ENCODE measurements at places on chromosomes 13 and 19.

- DNase-seq = peak; percentile 65
Observed at GRCh38 chr19:1248139-1248785, at the start of gene MIDN. Gene MIDN, plus strand, starts transcription at chr19:1248583. Its CDS starts 1,714 bp downstream, at chr19:1250297.

GRCh38 chr13:107441279-107441678 lies 774.1 kb downstream of the LIG4 start:
- DNase-seq = no peak

DNA sequence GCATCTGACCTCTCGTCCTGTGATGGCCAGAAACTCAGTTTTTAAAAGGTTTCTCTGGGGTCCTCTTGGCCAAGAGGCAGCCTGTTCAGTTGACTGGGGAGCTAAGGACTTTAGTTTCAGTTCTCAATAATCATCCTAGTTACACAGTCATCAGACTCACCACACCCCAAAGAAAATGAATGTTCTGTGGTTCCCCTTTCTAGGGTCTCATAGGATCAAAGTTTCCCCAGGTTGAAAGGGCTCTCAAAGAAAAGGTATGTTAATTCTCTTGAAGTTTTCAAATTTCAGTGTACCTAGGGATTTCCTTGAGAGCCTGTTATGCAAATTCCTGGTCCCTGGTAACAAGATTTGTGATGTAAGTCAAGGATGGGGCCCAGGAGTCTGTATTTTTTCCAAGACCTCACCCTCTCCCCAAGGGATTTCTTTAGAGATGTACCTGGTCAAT lies 94.9 kb downstream of the FAM216B start:
- no peak for DNase-seq

- DNase-seq = peak; percentile 90
Observed at GRCh38 chr19:4343370-4344307, at the start of gene MPND. Gene MPND, plus strand, starts transcription at chr19:4343562. Its CDS starts 32 bp downstream, at chr19:4343594.

- no peak for DNase-seq
Observed at GRCh38 chr13:30745906-30746686, 10.8 kb downstream of the ALOX5AP start.

DNA sequence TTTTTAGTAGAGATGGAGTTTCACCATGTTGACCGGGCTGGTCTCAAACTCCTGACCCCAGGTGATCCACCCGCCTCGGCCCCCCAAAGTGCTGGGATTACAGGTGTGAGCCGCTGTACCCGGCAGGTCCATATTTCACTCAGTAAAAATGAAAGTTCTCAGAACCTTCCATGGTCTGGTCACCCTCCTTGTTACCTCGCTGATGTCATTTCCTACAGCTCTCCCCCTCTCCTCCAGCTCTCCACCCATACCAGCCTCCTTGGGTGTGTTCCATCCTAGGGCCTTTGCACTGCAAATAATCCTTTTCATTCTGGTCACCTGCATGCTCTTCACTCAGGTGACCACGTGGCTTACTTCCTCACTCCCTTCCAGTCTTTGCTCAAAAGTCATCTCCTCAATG lies 78.2 kb upstream of the TNFSF11 start:
- DNase-seq = no peak

GRCh38 chr19:40081411-40081810 lies 9.3 kb downstream of the ZNF780A start:
- no peak for DNase-seq

DNA sequence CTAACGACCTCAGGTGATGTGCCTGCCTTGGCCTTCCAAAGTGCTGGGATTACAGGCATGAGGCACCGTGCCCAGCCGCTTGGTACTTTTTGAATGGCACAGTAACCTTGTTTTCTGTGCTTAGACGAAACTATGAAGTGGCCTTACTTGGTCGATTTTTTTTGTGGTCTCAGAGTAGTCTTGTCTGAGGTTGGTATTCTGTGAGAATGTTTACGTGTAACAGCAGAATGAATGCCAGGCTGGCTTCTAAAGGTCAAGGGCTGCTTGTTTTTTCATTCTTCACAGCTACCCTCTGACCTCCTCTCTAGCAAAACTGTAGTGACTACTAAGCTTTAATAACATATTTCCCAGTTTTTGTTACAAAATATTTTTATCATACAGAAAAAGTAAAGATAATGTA lies 313.3 kb downstream of the GPC6 start:
- no peak for DNase-seq

DNA sequence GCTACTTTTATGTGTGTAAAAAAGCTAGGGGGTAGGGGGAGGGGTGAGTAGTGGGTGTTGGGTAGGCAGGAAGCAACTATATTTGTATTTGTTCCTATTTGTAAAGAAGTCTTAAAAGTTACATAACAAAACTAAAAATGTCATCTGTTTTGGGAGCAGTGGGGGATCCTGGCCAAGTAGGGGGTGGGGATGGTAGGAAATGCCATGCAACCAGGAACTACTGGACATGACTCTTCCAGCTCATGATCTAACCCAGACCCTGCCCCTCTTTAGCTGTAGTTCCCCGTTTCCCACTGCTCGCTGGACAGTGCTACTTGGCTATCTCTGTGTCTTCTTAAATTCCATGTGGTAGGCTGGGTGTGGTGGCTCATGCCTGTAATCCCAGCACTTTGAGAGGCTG lies 3.2 kb downstream of the GTF3A start:
- DNase-seq = no peak

DNA sequence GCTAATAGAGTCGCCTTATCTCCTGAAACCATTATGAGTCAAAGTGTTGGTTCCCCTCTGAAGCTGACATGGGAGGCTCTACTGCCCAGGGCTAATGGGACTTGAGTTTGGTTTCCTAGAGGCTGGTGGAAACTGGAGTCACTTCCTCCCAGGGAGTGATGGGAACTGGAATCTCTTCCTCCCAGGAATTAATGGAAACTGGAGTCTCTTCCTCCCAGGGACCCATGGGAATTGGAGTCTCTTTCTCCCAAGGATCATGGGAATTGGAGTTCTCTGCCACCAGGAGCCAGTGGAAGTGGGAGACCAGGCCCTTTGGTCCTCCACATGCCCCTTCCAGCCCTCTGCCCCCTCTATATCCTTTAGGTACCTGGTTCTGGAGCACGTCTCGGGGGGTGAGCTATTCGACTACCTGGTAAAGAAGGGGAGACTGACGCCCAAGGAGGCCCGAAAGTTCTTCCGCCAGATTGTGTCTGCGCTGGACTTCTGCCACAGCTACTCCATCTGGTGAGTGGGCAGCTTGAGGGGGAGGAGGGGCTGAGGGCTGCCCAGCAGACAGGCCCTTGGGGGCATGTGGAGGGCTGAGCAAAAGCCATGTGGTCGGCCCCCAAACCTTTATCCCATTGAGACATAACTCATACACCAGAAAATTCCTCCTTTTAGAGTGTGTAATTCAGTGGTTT lies 5.5 kb downstream of the BRSK1 start:
- DNase-seq = no peak

DNA sequence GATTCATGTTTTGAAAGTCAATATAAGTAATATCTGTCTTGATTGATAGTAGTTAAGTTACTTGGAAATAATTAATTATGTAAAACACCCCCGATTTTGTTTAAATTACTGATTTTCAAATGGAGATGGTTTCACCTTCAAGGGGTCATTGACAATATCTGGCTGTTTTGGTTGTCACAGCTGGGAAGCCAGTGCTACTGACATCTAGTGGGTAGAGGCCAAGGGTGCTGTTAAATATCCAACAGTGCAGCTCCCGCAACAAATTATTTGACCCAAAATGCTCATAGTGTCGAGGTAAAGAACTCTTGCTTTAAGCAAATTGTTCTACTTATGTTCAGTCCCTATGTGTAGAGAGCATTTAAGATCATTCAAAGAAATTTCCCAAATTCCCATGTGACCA lies 50.6 kb upstream of the PCDH20 start:
- DNase-seq = no peak

GRCh38 chr13:41835871-41836270 lies 125.0 kb downstream of the VWA8 start:
- DNase-seq = no peak

DNA sequence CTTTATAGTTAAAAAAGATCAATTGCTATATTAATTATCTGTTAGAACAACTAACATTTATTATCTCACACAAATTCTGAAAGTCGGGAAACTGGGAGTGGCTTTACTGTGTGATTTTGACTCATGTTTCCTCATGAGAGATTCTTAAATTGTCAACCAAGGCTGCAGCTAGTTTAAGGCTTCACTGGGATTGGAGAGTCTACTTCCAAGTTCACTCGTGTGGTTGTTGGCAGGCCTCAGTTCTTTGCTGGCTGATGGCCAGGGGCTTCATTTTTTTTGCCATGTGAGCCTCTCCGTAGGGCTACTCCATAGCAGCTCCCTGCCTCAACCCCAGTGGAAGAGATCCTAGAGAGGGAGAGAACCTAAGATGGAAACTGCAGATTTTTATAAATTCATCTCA lies 24.5 kb upstream of the LPAR6 start:
- no peak for DNase-seq

- no peak for DNase-seq
Observed at GRCh38 chr13:106835477-106835876, 267.5 kb upstream of the ARGLU1 start.

DNA sequence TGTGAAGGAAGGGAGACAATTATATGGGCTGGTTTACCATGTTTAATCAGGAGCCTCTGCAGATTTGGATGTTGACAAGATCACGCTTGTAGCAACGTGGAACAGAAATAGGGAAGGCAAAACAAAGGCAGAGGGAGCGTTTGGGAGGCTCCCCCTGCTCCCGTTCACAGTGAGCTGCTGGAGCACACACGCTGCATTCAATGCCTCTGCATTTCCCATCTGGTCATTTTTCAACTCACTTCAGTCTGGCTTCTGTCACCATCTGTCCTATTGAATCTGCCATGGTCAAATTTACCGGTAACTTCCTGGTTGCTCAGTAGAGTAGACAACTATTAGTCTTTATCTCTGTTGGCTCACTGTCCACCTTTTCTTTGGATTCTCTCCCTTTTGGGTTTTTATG lies 91.0 kb downstream of the NHLRC3 start:
- no peak for DNase-seq

- peak; percentile 3 for DNase-seq
Observed at GRCh38 chr13:112066624-112067004, 335 bp upstream of the SOX1 start.

DNA sequence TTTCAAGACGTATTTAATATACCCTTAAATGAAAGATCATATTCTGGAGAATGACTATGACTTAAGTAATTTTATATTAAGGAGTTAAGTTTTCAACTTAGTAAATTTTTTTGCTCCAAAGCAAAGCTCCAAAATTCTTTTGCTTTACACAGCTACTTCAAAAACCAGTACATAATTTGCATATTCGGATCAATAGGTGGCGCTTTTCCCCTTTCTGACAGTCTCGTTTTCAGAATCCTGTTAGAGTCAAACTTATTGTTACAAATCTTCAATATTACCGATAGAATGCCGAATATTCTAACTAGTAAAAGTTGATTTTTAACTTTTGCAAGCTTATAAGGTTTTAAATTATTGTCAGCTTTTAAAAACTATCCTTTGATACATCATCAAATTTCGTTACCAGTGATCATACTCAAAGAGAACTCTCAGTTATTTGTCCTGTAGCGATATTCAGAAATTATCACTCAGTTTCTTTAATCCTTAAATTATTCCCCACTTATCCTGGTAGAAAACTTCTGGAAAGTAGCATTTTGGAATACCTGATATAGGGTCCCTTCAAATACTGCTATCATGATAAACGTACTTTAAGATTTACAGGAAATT lies 852.7 kb upstream of the KLHL1 start:
- DNase-seq = no peak

GRCh38 chr13:38866649-38867048 lies 124.0 kb downstream of the STOML3 start:
- DNase-seq = no peak

DNA sequence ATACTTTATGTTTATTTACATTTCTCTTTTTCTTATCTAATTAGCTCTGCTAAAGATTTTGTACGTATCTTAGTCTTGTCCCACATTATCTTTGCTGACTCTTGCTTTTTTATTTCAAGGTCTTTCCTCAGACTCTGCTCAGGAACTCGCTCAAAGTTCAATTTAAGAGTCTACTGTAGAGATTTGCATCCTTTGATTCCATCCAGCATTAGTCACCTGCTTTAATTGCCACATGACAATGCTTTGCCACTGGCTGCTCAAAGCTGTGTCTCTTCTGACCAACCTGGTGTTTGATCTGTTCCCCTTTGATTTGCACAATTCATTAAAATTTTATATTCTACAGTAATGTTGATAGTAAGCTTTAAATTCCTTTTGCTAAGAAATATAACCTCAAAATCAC lies 157.9 kb upstream of the FREM2 start:
- DNase-seq = no peak

GRCh38 chr13:101059793-101060192 lies 356.5 kb downstream of the NALCN start:
- no peak for DNase-seq

DNA sequence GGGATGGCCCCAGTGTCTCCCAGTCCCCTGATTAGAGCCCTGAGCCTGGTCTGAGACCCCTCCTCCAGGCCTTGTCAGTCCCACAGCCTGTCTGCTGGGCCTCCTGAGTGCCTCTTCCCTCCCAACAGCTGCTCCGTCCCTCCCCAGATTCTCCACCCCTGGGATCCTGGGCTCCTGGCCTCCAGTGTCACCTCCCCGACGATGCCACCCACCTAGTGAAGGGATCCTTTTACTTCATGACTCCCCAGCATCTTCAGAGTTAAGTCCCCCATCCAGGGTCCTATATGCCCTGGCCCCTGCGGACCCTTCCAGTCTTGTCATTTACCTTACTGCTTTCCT lies 4.4 kb upstream of the PRX start:
- DNase-seq = no peak

DNA sequence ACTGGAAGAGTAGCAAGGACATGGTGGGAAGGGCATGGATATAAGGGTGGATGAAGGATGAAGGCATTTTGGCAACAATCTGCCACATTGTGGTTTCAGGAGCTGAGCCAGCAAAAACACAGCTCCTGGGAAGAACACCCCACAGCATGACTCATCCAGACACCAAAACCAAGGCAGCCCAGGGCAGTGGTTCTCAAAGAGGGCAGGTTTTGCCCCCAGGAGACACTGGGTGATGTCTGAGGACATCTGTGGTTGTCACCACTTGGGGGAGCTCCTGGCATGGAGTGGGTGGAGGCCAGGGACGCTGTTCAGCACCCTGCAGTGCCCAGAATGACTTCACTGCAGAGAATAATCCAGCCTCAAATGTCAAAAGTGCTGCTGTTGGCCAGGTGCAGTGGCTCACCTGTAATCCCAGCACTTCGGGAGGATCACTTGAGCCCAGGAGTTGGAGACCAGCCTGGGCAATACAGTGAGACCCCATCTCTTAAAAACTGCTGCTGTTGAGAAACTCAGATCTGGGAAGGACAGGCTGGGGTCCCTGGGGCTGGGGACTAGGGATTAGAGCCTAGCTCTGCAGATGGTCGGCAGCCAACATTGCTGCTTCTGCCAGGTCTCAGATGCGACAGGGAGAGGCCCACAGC lies 16.1 kb downstream of the ZFR2 start:
- DNase-seq = peak; percentile 14

DNA sequence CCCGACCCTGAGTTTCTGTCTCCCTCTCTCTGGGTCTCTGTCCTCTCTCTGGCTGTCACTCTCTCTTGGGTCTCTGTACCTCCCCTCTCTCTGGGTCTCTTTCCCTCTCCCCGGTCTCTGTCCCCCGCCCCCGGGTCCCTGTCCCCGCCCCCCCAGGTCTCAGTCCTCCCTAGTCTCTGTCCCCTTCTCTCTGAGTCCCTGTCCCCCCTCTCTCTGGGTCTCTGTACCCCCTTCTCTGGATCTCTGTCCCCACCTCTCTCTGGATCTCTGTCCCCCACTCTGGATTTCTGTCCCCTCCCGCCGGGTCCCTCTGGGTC lies 2.3 kb upstream of the FTL start:
- DNase-seq = no peak
